ENCODE measurements at places on chromosomes 12 and 14.

- no peak for DNase-seq
Observed at GRCh38 chr14:68945585-68946488, 33.3 kb downstream of the ACTN1 start.

DNA sequence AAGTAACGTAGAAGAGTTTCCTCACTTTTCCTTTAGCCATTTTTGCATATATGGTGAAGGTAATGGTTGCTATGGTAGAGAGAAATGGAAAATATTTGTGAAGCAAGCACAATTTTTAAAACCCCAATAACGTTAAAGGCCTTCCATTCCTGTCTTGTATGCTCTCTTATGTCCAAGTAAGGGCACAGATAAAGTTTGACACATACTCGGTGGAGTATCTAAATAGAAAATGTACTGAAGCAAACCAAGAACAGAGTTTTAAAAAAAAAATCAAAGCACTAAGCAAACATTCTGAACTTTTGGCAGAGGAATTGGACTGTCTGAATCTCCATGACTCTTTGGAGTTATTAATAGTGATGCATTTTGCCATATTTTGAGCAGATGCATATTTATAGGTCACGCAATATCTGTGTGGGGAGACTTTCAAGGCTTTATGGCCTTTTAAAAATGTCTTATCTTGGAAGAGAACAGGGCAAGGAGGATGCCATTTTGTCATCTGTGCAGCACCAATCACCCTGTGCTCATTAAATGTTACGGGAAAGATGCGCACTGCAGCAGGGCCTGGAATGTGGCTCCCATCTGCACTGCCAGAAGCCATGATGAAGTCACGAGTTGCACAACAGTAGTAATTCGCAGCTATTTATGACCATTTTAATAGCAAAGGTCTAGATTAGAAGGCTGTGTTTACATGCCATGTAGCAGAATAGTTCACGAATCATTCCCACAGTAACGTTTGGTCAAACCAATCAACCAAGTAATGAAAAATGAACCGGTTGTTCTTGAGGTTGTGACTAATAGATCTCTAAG is 23.3 kb upstream of the AMIGO2 start:
- no peak for DNase-seq

- DNase-seq: no peak
Observed at GRCh38 chr12:15372352-15372751, 50.0 kb downstream of the PTPRO start.

GRCh38 chr12:104130760-104131159 is 7.2 kb downstream of the NFYB start:
- no peak for DNase-seq

DNA sequence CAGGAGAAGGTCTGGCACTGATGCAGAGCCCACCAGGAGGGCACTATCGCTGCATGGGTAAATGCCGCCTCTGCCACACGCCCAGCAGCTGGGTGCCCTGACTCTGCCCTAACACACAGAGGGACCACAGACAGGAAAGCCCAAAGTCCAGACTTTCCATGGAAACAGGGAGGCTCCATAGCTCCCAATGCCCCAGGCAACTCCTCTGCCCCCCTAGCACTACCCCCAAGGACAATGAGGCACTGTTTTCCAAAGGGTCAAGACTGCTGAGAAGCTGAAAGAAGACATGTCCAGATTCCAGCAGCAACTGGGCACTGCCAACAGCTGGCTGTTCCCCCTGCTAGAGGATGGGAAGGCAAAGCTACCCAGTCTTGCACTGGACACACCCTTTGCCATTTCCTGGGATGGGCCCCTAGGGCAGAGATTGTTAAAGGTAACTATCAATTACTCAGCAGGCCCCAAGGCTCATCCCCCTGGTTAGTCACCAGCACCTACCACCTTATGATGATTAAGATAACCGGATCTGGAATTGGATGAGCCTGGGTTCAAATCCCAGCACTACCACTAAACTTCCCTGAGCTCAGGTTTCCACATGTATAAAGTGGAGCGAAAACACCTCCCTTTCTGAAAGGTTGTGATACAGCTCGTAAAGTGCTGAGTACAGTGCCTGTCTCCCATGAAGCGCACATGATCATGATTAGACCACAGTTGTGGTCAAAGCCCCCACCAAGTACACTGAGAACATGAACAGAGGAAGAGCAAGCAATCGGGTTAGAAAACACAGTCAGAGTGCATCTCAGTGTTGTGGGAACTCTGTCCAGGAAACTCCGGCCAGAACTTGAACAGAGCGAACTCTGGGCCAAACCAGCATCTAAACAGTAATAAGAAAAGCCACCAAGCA is 3.3 kb downstream of the PXN start:
- DNase-seq: no peak

DNA sequence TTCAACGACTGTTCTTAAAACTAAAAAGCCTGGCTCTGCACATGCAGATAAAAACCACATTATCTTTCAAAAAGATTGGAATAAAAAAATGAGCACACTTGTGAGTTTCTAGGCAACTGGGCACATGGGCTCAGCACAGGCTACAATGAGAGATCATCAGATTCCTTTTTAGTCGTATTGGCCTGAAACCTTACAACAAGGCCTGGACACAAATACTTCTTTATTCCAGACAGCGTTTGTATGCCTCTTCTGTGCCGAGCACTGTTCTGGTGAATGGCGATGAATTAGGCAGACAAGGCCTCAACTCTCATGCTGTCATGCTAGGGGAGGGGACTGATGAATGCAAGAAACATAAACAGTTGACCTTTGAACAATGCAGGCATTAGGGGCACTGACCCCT is 463.0 kb downstream of the AACS start:
- DNase-seq: no peak

GRCh38 chr12:22539055-22539454 is 5.3 kb downstream of the C2CD5 start:
- DNase-seq: no peak

DNA sequence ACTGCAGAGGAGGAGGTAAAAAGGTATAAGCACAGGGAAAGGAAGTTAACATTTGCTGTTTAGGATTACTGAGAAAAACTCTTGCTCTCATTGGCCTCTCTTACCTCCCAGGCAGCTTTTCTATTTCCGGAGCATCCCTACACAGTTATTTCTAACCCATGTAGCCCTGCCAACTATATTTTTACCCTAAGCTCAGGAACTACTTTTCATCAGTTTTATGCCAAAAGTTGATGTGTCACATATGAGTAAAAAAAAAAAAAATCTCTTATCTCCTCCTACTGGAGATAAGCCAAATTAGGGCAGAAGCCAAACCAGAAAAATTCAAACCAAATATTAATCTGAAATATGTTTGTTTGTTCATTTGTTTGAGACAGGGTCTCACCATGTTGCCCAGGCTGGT is 34.4 kb upstream of the PSMA6 start:
- no peak for DNase-seq

GRCh38 chr12:25384893-25385248 is 134.1 kb upstream of the KRAS start:
- DNase-seq: no peak

GRCh38 chr12:85765453-85765869 is 70.7 kb downstream of the RASSF9 start:
- DNase-seq: no peak

- DNase-seq: no peak
Observed at GRCh38 chr12:87813476-87814234, 215.5 kb downstream of the C12orf50 start.

DNA sequence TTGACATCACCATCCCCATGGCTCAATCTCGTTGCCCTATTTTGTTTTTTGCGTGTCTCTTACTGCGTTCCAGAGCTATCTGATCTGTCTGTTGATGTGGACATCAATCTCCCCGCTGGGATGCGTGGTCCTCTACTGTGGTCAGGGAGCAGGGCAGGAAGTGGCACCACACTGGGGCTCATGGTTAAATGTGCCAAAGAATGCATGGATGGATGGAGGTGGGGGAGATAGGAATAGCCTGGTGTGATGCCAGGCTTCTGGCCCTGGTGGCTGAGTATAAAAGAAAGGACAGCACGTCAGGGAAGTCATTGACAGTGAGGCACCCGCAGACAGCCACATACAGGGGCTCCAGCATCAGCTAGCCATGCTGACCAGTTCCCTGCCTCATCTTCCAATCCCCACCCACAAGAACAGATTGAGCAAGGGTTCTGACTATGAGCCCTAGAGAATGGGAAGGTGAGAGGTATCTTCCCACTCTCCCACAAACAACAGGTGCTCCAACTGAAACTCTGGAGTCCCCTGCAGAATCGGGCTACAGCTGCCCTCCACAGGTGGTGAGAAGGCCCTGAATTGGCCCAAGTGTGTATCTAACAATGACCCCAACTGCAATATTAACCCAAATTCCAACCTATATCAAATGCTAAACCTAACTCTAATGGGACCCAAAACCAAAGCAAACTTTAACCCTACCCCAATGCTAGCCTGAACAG is 2.7 kb upstream of the BEGAIN start:
- no peak for DNase-seq

DNA sequence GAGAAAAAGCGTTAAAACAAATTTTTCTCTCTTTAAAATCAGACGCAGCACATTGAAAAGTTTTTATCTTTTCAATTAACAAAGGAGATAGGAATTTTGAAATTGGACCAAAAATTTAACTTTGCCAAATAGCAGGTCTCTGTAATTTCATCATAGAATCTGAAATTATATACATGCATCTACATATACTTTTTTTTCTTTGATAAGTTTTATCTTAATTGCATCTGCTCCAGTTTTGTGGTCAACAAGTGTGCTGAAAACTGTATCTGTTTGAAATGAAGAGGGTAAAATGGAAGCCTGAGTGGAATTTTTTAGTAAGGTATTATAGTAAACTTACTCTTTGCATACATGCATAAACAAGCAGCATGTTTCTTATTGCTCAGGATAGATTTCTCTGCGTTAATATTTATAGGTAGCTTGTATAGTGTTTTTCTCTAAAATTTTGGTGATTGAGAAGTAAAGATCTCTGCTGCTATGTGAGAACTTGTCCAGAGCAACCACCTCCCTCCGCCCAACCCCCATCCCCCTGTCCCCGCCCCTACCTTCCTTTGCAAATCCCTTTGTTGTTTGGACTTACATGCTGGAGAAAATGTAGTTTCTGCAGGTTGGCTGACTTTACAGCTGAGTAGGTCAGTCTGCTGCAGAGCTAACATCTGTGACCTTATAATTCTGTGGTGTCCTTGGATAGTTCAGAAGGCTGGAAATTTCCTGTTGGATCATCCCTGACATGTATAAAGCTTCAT is 64.6 kb downstream of the VRK1 start:
- DNase-seq: no peak
